ENCODE measurements at places on chromosomes 5 and 9. TPM values are rescaled to one million over a fixed set of nuclear protein-coding genes. Genes with fewer than 3 reads are reported as not detected.

Gene HTR4
- polyA plus RNA-seq, result not detected

Gene NOXA1
- polyA plus RNA-seq, result 6.7 TPM

Gene ADRA1B
- polyA plus RNA-seq, result 2.6 TPM

Gene EMB
- polyA plus RNA-seq, result 5.2 TPM

Gene ARSB
- polyA plus RNA-seq, result 28.5 TPM

Gene IER5L
- polyA plus RNA-seq, result 6.6 TPM
